ENCODE measurements at places on chromosomes 6 and 20.
A peak's percentile ranks its signal among the peaks of the same experiment; 100 is the strongest.

DNA sequence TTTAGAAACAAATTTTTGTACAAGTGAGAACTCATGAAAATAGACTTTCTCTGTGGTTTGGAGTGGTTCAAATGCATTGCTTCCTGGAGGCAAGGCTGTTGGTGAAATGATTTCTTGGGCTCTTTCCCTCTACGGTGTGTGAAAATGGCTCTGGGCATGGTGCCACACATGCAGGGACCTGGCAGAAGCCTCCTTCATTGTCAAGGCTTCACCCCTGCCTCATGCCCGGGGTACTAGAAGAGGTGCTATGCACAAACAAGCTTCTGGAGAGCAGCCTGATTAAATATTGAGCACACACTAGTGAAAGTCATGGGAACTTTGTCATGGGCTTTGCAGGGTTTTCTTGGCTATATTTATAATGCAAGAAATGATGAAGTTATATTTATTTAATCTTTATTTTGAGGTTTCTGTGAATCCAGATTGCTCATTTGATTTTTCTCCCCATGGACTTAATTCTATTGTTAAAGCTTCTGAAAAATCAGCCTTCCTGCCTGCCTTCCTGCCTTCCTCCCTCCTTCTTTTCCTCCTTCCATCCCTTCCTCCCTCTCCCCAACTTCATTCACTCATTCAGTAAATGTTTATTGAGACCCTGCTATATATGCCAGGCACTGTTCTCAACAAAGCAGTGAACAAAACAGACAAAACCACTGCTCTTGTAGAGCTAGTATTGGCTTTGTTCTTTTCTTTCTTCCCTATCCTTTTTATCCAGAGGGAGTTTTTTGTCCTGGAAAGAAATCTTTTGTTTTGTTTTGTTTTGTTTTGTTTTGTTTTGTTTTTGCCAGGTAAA, 21.0 kb downstream of the C6orf89 start:
- no peak for DNase-seq

DNA sequence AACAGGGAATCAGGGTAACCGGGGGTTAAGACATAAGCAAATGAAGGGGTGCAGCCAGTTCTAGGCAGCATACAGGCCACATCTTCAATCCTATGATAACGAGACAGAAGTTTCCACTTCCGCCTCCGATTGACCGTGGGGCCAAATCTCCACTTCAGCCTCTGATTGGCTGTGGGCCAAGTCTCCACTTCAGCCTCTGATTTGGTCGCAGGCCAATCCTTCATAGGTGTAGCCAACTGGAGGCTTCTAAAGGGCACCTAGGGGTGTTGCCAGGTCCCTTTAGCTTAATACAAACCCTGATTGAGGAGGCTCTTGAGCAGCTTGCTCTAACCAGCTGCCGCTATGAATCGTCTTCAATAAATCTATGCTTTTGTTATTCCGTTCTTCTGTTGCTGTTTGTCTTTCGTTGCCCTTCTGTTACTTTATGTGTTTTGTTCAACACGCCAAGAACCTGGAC, 2.1 kb upstream of the ERGIC3 start:
- DNase-seq = no peak

DNA sequence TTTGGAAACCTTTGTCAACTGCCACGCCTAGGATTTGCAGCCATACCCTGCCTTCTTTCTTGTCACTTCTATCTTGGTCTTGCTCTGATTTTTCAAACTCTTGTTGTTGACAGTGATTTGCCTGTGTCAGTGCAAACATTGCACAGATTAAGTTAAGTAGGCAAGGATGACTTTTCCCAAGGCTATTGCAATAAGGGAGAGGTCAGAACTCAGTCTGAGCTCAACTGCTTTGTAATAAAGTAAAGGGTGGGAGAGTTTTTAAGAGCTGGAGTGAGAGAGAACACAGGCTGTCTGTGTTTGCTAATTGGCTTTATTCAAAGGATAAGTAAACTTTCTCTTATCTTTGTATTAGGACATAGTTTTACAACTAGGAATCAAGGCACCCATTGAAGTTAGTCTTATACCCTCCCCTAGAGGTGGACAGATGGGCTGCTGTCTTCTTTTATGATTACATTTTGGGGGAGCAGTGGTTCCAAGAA, 448.6 kb downstream of the PHF3 start:
- DNase-seq = no peak

DNA sequence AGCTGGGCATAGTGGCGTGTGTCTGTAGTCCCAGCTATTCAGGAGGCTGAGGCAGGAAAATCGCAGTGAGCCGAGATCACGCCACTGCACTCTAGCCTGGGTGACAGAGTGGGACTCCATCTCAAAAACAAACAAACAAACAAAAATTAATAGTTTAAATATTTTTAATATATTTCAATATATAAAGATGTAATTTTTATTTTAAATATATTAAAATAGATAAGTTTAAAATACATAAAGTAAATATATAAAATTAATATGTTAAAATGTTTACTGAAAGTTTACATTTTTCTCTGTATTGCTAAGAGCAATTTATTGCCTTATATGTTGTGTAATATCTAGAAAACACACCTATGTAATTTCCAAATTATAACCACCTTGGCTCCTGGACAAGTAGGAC, 44.7 kb upstream of the ESR1 start:
- DNase-seq = no peak

DNA sequence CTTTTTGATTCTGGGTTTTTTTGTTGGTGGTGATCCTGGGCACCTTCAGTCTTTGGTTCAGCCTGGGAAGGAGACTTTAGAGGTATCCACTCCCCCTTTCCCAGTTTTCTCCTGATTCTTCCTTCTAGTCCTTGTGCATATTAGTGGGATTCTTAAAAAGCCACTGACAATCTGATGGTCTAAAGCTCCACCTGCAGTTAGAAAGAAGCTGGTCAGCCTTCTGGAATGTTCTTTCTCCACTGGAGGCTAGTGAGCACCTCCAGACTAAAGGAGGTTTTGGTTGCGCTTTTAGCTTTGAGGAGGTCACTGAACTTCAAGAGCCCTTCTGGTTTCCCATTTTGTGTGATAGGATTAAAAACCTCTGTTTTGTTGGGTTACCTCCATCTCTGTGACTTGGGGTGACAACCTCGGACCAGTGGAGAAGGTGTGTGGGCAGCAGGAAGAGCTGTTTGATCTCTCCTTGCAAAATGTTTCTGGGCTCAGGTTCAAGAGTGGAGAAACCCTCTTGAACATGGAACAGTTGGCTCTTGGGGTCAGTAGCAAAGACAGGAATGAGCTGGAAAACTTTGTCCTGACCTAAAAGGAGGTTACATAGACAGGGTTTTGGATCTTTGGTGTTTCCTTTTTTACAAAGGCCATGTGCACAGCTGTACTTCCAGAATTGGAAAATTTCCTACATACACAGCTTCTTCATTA, 29.0 kb downstream of the JARID2 start:
- DNase-seq = no peak

DNA sequence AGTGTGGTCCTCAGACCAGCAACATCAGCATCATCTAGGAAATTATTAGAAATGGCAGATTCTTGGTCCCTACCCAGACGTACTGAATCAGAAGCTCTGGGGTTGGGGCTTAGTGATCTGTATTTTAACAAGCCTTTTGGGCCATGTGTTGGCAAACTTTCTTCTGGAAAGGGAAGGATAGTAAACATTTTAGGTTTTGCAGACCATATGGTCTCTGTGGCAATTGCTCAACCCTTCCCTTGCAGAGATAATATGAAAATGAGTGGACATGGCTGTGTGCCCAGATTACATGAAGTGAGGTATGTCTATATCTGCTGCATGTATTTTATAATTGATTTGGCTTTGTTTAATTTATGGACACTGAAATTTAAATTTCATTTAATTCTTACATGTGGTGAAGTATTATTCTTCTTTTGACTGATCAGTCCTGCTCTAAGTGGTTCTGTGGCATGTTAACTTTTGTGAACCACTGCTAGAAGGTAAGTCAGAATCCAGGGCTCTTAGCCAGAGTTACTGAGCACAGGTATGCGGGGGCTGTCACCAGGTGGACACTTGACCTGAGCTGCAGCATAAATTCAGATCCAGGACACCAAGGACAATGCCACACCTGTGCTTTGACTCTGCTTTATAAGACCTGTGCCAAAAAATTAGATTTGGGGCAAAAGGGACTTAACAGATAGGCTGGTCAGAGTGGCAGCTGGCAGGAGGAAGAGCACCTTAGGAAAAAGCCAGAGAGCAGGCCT, 43.2 kb downstream of the LY86 start:
- DNase-seq = no peak

GRCh38 chr6:141347906-141348492, 784.7 kb upstream of the GJE1 start:
- no peak for DNase-seq

DNA sequence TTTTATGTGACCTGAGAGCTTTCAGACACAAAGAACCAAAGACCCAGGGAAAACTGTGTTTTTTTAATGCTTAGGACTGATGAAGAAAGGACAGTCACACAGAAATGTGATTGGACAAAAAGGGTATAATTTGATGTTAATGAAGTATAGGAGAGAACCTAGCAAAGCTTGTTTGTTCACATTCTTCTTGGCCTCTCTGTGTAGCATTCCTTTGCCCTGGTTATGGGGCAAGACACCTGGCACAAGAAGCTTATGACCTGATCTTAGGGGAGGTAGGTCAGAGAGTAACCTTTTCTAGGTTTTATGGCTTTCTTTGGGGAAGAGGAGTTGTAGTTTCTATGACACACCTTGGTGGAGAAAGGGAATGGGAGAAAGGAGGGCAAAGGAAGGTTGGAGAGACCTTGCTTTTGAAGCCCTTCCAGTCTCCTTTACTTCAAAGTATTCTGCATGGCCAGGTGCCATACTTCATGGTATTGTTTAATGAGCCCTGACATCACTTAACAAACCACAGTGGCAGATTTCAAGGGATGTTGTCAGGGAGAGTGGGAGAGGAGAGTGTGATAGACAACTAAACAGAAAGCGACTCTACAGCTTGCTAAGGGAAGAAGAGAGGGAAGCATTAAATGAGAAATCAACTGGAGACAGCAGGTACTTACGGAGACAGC, 701.8 kb upstream of the FLRT3 start:
- no peak for DNase-seq

DNA sequence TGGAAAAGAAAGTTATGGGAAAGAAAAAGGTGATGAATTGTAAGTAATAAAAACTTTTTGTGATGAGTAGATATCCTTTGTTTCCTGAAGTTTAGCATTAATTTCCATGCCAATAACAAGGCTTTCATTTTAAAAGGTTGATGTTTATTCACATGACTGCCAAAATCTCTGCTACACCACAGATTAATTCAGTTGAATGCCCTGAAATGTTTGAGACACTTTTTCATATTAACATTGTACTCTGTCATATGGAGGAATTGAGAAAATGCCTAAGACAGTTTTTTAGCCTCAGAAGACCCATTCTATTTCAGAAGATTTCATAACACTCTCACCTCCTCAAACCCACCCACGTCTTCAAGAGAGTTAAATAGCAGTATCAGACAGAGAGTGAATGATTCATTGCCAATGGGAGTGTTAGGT, 115.5 kb downstream of the ADGRG6 start:
- DNase-seq = no peak

DNA sequence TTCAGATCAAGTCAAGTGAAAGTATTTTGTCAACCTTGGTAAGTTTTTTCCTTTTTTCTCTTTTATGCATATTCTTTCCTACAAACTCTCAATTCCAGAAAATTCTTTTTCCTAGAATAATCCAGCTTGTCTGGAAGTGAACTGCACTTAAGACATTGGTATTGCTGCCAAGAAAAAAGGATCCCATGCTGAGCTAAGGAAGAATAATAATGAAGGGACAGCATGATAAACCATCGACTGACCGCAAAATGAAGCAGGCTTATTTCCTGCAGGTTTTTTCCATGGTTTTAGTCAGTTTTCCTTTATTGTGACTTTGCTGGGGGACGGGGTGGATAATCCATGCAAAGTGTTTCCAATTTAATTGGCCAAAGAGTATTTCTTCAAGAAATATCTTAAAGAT, 857.6 kb upstream of the SLC35B3 start:
- DNase-seq = no peak

GRCh38 chr6:36035225-36035624, 7.6 kb downstream of the MAPK14 start:
- DNase-seq = no peak

- peak; percentile 72 for DNase-seq
Measured at GRCh38 chr6:31821301-31822035, 6.1 kb upstream of the HSPA1B start.

DNA sequence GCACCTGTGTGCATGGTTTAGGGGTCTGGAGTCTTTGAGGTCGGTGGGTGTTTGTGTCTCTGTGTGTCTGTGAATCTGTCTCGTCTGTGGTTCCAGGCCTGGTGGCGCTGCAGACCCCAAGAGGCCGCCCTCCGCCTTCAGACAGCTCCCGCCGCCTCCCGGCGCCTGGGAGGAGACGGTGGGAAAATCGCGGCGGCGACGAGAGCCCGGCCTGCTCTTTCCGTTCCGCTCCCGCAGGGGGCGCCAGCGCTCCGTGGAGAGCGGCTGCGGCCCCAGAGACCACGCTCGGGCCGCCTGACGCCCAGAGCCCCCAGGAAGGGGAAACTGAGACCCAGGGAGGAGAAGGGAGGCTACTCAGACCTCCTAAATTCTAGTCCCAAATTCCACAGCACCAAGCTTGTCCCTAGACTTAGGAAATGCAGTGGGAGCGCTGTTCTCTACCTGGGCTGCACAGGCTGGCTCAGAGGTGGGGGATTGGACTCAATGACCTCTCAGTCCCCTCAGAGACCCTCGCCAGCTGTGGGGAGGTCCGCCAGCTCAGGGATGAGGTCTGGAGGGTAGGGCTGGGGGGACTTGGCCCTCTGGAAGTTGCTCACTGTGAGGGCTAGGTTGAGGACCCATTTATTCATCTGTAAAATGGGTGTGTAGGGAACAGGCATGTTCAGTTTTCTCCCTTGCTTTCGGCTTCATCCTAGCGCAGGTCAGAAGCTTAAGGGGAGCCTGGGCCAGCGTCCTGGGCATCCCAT, 36.9 kb upstream of the BLCAP start:
- DNase-seq = peak; percentile 14

DNA sequence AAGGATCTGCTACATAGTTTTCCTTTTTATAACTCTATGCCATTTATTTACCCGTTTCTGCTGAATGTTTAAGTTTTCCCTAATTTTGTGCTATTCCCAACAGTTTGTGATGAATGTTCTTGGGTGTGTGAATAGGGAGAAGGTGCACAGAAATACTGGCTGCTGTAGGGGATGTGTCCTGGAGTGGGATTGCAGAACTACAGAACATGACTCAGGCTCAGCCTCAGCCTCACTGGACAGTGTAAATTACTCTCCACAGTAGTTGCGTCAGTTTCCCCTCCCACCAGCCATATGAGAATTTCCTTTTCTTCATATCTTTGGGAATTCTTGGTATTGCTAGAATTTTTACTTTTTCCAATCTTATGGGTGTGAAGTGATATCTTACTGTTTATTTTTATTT, 57.0 kb downstream of the SLX4IP start:
- no peak for DNase-seq
